ENCODE measurements at places on chromosomes 6 and 20.

GRCh38 chr6:30216096-30216495, 2.9 kb upstream of the TRIM26 start:
- DNase-seq = no peak

- no peak for DNase-seq
These were observed 42.6 kb downstream of the UQCC2 start for GRCh38 chr6:33668914-33669313.

GRCh38 chr6:10426781-10427279, 12.0 kb upstream of the TFAP2A start:
- no peak for DNase-seq

DNA sequence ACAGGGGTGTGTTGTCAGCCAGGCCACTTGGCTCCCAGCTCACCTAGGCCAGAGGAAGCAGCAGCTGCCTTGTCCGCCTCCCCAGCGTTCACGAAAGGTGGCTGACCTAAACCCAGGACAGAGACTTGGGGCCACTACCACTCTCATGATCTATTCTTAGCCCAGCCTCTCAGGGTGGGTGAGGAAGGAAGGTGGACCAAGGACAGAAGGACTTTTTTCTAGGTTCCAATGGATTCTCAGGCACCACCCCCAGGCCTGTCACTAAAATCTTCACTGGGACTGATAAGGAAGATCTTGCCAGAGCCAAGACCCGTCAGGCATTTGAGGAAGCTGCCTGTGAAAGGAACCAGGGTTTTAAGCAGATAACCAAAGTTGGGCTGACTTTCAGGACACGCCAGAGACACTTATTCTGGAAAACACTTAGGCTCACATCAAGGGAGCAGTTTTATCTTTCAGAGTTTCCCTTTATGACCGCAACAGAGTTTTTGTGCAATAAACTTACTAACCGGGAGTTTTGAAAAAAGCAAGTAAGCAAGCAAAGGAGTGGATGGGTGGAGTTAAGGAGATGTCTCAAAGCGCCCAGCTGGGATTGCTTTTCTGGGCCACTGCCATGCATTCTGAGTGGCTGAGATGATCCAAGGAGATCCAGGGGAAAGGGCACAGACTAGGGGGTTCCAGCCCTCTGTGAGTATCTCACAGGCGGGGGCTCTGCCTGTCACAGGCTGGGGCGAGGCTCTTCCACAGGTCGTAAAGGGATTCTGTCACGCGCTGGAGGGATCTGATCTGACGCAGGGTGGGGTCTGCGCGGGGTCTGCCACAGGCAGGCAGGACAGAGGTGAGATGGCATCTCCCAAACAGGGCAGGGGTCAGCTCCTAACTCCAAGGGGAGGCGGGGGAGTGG, 989 bp downstream of the FITM2 start:
- peak; percentile 27 for DNase-seq

DNA sequence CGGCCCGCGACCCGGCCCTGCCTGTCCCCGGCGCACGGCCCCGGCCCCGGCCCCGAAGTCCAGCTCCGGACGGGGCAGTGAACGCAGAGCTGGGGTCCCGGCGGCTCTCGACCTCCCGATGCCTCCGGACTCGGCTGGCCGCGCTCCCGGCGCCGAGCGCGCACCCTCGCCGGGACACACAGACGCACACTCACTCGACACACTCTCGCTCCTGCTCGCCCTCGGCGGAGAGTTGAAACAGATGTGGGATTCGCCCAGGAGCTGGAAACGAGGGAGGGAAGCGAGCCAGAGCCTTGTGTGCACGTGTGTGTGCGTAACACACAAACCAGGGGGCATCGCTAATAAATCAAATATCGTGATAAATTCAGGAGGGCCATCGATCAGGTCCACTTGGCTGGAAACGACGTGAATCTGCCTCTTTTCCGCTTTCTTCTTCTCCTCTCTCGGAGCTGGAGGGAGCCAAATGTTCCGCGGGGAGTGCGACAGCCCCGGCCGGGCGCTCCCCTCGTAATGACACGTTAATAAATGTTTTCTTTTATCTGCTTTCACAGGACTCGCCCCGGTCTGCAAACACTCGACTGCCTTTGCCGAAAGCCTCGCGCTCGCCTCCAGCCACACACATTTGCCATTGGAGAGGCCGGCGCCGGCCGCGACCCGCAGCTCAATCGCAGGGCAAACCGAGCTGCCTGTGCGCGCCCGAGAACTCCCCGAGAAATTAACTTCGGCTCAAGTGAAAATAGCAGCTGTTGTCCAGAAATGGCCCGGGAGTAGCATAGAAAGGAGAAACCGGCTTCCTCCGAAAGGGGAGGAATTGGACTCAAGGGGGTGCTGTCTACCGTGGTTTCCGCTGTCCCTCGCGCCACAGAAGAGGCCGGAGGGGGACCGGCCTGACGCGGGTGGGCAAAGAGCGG, 828 bp upstream of the SULF2 start:
- peak; percentile 59 for DNase-seq

DNA sequence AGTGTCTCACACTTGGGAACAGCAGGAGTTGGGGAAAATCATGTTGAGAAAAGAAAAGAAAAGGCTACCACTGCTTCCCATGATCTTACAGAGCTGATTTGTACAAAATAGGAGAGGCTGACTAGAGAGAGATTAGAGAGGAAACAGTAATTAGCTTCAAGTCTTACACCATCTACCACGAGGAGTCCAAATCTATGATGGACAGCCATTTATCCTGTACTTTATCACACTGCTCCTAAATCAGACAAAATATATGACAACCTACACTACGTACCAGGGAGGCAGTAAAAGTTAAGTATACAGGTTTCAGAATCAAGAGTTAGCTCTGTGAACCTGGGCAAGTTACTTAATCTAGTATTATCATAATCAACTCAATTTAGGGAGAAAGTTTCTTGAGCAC, 38.0 kb downstream of the RARS2 start:
- no peak for DNase-seq

DNA sequence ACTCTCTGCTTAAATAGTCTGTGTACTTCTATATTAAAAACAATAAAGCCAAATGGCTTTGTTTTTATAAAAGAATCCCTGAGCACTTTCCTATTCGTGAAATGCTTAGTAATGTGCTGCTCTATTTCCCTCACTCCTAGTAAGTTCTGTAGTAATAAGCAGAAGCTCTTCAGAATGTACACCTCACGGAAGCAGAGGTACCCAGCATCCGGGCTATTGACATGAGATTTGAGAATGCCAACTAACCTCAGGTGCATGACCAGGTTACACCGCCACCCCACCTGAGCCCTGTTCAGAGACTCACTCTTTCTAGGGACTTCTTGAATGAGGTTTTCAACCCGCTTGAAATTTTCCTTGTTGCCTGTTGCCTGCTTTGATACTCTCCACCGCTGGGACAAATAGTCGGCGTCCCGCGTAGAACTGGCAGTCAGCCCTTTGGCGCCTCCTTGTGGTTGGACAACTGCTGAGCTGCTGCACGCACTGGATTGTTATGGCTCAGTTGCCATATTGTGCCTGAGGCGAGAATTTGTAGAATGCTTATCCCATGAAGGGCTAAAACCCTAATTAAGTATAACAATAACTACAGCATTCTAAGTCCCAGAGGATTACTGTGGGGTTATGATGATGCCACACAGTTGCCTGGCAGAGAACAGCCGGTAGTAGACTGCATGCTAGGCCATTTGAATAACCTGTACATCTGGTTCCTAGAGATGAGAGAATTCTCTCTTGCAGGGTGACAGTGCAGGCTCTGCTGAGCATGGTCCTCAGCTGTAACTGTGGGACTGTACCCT, 95.4 kb downstream of the KHDC1L start:
- DNase-seq = peak; percentile 50

- DNase-seq = no peak
These were observed 601.2 kb downstream of the CDH26 start for GRCh38 chr20:60559462-60559861.

DNA sequence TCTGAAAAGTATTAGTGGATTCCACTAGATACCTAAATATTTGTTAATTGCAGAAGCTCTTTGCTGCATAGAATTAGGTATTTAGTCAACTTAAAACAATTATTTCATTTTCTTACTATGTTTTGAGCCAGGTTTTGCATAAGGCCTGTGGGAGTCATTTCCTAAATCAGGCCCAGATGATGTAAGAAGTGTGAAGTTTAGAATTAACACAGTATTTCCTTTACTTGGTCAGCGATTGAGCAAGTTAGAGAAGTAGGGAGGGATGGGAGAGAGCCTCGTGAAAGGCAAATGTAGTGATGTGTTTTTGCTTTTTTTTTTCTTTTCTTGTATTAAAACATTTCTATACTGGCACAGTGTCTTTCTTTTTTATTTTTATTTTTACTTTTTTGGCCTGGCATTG, 711.1 kb downstream of the HDGFL1 start:
- no peak for DNase-seq

GRCh38 chr20:536426-537010, 7.1 kb downstream of the CSNK2A1 start:
- DNase-seq = no peak

Measured in C1 segment of cervical spinal cord (tissue), 14 donors.